Omental fat pad (tissue), 4 donors: ENCODE measurements at places on chromosomes 4 and X.

DNA sequence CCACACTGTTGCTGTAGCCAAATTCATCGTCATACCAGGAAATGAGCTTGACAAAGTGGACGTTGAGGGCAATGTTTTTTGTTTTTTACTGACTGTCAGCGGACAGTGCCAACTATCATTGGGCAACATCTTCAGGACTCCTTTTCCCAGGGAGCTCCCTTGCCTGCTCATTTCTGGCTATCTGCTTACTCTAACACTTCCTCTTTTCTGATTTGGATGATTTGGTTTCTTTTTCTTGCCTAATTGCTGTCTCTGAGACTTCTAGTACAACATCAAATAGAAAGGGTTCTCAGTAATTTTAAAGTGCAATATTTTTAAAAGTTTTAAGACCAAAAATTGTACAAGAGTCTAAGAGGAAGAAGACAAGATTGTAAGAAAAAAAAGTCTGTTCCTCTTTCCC is 92.0 kb upstream of the KLHL4 start:
- no peak for DNase-seq

DNA sequence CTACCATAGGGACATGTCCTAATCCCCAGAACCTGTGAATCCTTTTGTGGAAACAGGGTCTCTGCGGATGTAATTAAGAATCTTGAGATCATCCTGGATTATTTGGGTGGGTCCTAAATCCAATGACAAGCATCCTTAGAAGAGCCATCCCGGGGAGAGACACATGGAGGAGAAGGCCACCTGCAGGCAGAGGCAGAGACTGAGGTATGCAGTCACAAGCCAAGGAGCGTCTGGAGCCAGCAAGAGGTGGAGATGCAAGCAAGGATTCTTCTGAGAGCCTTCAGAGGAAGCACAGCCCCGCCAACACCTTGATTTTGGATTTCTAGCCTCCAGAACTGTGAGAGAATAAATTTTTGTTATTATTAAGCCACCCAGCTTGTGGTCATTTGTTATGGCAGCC is 13.8 kb upstream of the FAT1 start:
- DNase-seq: no peak

GRCh38 chr4:151781026-151781425 is 20.2 kb upstream of the GATB start:
- no peak for DNase-seq

DNA sequence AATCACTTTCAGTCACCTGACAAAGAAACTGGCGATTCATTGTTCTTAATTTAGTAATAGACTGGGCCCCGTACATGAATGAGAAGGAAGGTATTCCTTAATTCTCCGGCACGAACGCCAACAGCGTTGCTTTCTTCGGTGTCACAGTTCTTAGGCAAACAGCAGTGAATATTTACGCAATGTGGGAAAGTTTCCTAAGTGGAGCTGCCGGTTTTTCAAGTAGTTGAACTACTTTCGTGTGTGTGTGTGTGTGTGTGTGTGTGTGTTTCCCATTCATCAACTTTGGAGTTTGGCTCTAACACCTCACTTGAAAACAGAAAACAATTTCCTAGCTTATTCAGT is 651 bp downstream of the NXT2 start:
- no peak for DNase-seq

- no peak for DNase-seq
Observed at GRCh38 chrX:108735679-108736508, 469 bp downstream of the IRS4 start.

DNA sequence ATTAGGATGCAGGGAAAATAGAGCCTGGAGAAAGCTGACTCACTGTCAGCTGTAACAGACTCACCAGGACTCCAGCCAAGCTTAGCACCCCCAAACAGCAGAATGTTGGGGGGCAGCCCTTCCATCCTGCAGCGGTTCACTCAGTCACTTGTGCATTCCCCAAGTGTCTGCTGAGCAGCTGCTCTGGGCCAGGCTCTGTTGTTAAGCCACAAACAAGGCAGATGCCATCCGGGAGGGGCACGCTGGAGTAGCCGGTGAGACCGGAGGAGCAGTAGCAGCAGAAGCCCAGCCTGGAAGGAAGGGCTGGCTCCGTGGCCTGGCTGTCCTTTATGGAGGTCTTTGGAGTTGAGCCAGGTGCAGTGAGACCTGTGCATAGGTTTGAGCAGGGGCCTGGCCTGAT is 22.0 kb downstream of the CCNQ start:
- DNase-seq: no peak

DNA sequence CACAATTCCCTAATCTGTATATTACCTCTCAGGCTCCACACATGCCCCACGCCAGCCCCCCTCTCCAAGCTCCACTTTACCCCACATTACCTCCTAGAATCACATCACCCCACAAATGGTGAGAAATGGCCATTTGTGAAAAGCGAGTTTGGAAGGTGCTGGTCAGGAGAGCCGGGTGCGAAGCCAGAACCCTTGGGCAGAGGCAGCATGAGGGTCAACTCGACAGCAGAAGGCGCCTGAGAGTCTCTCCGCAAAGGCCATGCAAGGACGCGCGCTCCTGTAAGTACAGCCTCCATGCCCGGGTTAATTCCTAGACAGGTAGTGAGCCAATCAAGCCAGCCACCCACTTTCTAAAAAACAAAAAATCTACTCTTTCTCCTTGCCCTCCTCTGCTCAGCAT is 42.4 kb downstream of the RHOXF2 start:
- DNase-seq: no peak

GRCh38 chr4:41757521-41758156 is 9.1 kb upstream of the PHOX2B start:
- DNase-seq: no peak

- DNase-seq: no peak
Observed at GRCh38 chr4:188372058-188372457, 232.8 kb downstream of the TRIML1 start.

DNA sequence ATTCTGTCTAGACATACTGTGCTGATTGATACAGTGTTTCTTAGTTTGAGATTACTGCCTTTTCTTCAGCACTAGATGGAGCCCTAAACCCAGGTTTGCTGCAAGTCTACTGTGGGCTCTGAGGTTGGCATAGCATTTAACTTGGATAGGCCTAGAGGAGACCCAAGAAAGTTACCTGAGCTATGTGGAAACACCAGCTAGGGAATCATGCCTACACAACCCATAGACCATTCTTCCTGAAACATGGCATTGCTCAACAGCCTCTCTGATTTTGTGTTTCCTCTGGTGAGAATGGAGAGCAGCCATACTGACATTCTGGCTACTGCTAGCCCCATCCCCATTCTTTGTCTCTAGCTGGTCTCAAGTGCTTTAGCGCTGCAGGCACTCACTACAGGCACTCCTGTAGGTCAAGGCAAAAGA is 287.7 kb upstream of the PCDH18 start:
- DNase-seq: no peak

- no peak for DNase-seq
Observed at GRCh38 chr4:3192188-3192587, 56.8 kb upstream of the MSANTD1 start.
